ENCODE measurements at places on chromosomes 7 and 10.

DNA sequence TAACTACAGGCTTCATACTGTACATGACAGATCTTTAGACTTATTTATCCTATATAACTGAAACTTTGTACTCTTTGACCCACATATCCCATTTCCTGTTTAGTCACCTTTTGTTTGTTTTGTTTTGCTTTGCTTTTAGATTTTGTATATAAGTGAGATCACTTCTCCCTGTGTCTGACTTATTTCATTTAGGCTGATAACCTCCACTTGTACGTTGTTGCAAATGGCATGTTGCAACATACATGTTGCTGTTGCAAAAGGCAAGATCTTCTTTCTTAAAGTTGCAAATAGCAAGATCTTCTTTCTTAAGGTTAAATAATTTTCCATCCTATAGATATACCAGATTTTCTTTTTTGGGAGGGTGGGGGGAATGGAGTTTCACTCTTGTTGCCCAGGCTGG, 341.5 kb downstream of the OTUD1 start:
- DNase-seq = no peak

- no peak for DNase-seq
Measured at GRCh38 chr10:72059843-72060822, 28.2 kb downstream of the SPOCK2 start.

DNA sequence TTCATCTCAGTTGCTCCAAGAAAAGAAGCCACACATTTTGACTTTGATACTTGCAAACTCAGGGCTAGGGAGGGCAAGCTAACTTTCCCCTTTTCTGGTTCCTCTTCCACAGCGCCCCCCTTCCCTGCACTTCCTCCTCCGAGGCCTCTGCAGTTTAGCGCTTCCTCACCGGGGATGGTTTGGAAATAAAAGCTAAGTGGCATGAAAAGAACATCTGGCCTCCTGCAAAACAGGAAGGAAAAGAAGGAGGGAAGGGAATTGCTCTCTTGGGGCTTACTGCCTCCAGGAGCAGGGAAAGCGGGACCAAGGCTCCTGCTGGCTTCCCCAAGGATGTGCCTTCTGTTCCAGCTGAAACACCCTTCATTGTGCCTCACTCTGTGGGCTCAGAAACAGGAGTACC, 42.3 kb downstream of the PRKCQ start:
- DNase-seq = no peak

DNA sequence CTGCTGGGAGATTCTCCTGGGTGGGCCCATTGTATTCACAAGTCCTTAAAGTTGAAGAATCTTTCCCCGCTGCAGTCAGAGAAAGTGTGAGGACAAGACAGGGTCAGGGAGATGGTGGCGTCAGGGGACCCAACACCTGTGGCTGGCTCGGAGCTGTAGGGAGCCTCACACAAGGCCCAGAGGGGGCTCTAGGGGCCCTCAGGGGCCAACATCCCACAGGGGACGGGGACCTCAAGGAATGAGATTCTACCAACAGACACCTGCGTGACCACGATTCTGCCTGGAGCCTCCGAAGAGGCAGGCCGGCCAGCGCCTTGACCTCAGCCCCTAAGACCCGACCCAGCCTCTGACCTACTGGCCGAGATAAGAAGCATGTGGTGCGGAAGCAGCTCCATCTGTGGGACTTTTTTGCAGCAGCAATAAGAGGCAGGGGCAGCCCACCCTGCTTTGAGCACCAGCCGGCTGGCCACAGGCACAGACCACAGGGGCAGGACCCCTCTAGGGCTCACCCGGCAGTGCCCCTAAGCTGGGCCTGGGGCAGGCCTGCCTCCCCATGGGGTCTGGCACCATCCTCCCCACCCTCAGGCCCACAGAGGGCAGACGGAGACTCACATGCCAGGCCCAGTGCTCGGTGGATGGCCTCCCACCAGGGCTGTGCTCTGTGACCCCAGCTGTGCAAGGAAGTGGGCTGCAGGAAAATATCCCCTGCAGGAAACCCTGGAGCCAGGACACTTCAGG, 13.2 kb downstream of the RASGEF1A start:
- no peak for DNase-seq

DNA sequence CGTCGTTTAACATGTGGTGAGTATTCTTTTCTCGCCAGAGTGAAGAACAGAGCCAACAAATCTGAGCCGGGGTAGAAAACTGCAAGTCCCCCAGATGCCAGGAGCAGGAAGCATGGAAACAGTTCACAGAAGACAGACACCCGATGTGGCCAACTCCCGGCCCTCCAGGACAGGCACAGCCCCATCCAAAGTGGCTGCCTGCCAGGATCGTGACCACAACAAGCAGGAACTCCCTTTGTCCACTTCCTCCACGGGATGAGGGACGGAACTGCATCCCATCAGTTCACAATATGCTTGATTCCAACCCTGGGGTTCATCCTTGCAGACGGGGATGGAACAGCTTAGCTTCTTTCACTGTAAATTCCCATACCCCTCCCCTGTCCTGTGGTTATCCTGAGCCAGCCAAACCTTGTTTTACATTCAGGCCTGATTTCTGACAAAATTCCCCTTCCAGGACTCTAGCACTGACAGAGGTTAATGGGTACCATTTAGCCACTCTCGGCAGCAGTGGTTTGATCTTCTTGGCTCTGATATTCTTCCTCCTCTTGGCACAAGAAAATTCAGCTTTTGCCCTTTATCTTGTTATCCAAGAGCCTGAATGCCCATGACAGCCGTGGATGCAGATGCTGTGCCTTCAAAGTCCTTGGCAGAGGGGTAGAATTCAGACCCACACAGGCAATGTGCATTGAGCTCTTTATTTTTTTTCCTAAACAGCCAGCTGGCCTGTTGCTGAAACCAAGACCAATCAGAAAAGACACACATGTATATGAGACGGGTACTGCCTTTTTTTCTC, 105.5 kb upstream of the FAM204A start:
- no peak for DNase-seq

GRCh38 chr10:102608487-102608886, 35.8 kb upstream of the TRIM8 start:
- DNase-seq = no peak

GRCh38 chr10:104925232-104925851, 284.3 kb downstream of the SORCS3 start:
- peak; percentile 46 for DNase-seq

DNA sequence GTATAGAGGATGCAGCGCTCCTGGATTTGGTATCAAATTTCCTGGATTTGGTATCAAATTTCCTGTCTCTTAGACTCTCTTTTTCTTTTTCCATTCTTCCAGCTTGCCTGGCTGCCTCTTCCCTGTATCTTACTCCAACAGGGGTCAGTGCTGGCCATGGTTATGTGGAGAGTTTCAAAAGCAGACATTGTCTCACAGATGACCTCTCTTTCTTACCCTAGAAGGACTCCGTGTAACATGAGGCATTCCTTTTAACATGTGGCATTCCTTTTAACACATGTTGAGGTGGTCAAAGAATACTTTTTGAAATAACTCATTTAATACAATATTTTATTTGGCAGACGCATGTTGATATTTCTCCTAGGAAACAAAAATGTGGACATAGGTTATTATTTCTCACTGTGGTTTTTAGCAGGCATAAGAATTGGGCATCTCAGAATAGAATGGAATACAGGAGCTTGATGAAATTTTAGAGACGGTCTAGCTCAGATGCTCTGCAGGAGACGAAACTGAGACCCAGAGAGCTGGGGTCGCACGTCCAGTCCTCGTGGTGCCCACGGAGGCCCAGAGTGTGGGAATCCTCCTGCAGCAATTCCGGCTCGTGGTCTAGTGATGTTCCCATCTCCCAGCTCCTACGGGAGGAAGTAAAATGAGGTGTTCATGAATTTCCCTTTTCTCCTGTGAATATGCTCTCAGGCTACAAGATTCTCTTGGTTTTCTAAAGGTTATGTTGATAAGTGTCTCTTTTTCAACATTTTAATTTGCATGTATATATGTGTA, 59.6 kb upstream of the PITRM1 start:
- DNase-seq = no peak

DNA sequence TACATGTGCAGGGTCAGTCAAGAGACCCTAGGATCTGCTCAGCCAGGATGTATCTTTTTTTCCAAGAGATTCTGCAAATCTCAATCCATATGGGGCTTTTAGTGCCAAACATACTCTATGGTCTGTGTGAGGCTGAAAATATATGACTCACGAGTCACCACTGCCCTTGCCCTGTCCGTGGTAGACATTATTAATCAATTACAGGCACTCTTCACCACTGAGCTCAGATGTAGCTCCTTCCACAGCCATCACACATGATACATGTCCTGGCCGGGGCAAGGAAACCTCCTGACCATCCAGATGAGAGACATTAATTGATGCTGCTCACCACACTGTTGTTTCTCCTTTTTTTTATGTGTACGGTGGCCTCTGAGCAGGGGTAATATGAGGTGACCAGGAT, 90.2 kb upstream of the RET start:
- no peak for DNase-seq

DNA sequence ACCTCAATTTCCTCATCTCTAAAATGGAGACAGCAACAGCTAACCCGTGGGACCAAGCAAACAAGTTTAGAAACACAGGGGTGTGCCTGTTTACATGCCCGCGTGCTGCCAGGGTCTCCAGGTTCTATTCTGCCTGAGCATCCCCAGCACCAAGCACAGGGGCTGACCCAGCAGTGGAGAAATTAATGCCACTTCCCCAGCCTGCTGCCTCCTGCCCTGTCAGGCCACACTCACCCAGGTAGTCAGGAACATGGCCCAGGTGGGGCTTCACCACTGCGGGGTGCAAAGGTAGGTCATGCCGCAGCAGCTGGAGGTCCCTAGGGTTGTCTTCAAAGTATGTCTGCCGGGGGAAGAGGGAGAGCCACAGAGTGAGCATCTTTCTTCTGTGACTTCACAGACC, 5.8 kb downstream of the DDX56 start:
- no peak for DNase-seq

DNA sequence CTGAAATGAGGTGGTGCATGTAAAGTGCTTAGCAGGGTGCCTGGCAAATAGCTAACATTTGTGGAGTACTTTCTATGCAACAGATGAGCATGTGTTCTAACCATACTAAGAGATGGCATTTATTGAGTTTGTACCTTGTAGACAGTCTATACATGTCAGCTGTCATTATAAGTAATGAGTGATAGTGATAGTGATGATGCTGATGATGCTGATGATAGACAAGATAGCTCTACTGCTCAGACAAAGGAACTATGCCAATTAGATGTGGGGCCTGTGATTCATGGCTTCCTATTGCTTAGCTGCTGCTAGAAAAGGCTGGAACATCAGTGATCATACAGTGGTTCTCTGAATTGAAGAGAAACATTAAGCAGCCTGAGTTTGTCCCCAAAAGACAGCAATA, 585.8 kb downstream of the KCNMA1 start:
- DNase-seq = no peak

DNA sequence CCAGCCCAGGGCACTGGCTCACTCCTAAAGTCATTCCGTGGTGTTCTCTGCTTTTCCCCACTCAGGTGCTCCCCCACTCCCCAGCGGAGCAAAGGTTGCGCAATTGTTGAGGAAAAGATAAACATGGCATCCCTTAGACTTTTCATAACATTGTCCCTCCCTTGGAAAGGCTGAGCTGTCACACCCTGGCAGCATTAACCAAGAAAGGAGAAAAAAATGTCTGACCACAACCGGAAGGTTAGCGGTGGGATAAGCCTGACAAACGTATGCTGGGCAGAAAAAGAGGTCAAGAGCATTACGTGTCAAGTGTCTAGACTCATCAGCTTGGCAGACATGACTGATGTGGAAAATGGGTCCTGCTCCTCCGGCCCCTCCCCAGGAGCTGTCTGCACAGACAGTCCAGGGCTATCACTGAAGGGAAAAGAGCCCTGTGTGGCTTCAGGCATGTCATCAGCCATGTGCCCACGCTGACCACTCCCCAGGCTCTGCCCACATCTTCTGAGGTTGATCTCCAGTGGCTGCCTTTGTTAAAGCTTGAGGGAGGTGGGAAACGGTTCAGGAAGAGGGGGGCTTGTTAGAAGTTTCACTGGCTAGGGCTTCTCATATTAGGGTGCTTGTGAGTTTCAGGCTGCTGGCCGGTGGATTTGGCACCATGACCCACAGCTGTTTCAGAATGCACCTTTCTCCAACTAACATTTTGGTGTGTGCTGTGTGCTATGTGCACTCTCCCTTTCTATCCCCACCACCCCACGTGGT, 30.1 kb downstream of the BTBD16 start:
- no peak for DNase-seq

DNA sequence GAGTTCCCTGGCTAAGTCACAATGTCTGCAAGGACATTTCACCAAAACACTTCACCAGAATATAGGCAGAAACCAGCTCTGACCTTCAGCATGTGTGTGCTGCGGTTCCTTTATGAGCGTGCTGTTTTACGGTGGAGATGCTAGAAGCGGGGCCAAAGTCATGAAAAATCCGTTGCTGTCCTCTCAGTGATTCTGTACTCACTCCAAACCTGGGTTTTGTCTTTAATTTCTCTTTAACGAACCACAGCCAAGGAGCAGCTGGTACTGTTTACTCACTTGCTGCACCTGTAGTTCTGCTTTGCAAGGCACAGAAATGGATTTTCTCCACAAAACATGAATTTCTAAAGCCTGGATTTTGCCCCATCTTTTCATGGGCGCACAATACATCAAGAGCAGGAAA, 639.9 kb downstream of the PHTF2 start:
- DNase-seq = no peak

GRCh38 chr10:70918851-70919530, 30.6 kb upstream of the PCBD1 start:
- no peak for DNase-seq

GRCh38 chr10:126595160-126595559, 75.3 kb downstream of the C10orf90 start:
- DNase-seq = no peak

Measured in OCI-LY7 (cell line).